NCI-H1436 (cell line): ENCODE measurements at places on chromosomes 16 and 17.

DNA sequence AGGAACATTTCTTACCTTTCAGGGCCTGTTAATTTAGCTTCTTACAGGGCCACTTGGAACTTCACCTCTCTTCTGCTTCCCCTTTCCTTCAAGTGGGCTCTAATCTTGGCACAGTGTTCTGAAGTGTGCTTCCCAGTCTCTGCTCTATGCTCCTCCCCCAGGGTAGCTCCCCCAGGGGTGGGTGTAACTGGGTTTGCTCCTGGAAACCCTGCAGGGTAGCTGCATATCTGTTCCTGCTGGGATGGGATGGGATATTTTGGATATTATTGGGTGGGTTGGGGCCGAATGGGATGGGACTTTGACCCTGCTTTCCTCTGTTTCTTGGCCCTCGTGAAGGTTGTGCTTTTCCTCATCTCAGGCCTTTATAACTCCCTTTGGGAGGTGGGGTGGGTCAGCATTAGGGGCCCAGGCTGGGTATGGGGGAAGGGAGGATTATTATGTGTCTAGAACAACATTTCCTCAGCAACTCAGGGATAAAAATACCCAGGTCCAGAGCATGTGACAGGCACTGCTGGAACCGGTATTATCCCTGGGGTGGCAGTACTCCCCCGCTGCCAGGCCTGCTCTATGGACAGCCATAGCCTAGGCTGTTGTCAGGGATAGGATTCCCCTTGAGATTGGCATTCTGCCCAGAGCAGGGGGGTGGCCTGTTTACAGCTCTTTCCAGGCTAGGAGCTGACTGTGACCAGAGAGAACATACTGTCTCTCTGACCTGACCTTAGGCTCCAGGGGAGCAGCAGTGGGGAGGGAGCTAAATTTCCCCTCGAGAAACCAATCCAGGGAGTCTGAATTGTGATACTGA, 5.0 kb downstream of the NFE2L1 start:
- peak; percentile 31 for DNase-seq

DNA sequence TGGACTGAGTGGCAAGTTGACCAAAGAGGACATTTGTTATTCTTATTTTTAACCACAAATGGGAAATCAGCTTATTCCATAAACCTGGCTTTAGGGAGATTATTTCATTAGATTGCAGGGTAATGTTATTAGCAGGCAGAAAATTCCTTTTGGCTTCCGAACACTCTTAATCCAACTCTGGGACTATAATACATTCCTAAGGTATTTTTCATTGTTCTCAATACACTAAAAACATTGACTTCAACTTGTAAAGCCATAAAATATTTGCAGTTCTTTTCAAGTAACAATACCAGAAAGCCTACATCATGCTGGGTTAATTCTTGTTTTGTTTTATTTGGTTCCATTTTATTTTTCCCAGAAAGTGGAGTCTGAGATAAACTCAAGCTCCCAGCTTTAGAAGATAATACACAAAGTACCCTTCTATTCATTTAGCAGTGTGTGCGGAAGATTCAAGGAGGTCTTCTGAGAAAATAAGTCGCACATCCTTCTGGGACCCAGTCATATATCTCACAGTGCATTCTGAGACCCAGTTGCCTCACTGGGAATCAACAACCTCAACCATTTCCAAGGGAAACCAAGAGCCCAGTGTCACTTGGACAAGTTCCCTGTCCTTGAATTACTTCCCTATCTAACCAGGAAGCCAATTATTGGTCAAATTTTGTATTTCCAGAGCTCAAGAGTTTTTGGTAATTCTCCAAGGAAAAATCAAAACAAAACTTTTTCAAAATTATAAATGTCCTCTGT, 389.6 kb upstream of the DYNLRB2 start:
- DNase-seq: no peak

- no peak for DNase-seq
Measured at GRCh38 chr17:68053231-68054013, 17.9 kb downstream of the KPNA2 start.

DNA sequence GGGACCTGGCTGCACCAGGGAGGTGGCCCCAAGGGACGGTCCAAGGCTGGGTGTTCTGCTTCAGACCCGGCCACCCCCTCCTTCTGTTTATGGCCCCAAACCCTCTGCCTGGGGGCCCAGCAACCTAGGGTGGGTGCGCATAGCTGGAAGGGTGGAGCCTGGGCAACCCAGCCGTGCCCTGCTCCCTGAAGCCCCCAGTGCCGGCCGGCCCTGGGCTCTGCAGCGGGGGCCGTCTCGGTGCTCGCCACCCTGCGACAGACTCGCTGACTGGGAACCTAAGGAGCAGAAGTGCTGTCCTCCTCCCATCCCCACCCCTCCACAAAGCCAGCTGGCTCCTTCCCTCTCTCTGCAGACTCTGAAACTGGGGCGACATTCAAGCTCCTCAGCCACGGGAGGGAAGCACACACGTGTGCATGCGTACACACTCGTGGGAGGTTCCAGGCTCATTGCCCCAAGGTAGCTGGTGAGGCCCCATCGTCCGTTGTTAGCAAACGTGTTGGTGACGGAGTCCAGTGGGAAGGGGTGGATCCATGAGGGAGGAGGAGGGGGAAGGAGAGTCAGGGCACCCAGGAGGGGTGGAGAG, 43.4 kb downstream of the ENGASE start:
- no peak for DNase-seq

DNA sequence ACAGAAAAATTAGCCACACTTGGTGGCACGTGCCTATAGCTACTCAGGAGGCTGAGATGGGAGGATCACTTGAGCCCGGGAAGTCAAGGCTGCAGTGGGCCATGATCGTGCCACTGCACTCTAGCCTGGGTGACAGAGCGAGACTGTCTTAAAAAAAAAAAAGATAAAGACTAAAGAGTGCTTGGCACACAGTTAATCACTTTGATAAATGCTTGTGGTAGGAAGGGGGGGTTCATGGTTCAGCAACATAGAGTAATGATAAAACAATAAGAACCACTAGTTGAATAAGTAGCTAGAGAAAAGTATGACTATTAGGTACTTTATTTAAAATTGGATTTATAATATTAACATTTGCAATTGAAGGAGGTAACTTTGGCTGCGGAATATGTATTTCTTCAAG, 43.3 kb downstream of the USP32 start:
- no peak for DNase-seq

DNA sequence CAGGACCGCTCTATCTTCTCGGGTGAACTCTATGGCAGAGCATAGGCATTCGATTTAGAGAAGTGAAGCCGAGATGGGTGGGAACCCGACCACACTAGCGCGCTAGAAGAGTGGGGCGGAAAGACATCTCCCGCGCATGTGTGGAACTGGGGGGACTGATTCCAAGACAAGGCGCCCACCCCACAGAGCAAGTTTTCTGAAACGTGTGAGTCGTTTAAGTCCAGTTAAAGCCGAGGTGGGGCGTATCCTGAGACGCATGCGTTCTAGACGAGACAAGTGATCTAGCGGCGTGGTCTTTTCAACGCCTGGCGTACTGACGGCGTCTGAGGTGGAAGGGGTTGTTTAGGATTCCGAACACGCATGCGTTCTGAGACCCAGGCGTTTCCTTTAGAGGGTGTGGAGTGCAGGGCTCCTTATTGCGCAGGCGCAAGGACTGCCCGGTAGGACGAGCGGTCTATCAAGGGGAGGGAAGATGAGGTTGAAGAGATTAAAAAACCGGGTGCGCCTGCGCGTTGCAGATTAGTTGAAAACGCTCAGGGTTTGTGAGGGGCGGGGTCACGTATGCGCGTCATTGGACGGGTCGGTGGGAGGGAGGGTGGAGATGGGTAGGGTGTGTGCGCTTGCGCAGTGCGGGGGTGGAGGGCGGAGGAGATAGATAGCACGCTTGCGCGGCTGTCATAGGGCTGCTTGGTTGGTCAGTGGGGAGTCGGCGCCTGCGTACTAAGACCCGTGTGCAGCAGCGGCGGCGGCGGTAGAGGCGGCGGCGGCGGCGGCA, at the start of gene EIF5A:
Gene EIF5A (plus strand): TSS at position 718 of the 775 bp plus-strand sequence. CDS start 2,008 bp downstream, outside the sequence.
- DNase-seq: peak; percentile 99

GRCh38 chr17:54900457-54901229, at the start of gene TOM1L1:
Gene TOM1L1, plus strand, starts transcription at chr17:54900852. Its CDS starts 14 bp downstream, at chr17:54900866.
- peak; percentile 94 for DNase-seq

- no peak for DNase-seq
Measured at GRCh38 chr16:75754141-75754540, 27.9 kb upstream of the CPHXL start.

GRCh38 chr17:8064561-8065019, 22.9 kb downstream of the ALOX12B start:
- no peak for DNase-seq

- no peak for DNase-seq
Measured at GRCh38 chr17:34260861-34261260, 5.8 kb downstream of the CCL2 start.

DNA sequence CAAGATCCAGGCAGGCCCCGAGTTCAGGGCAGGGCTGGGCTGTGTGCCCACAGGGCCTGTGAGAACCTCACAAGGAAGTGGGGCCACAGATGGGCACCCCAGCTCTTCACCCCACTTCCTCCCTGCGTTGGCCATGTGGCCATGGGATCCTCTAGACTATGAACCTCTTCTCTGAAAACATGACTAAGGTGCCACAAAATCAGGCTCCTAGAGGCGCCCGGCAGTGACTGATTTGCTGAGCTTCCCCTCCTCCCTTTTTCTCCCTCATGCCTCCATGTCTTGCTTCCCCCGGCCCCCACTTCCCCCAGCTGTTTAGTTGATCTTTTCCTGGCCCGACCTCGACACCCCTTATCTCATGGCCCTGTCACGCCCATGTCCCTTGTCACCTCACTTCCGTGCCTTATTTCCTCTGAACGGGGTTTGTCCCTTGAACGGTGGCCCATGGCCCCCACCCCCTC, 87.1 kb downstream of the KCNJ12 start:
- no peak for DNase-seq

DNA sequence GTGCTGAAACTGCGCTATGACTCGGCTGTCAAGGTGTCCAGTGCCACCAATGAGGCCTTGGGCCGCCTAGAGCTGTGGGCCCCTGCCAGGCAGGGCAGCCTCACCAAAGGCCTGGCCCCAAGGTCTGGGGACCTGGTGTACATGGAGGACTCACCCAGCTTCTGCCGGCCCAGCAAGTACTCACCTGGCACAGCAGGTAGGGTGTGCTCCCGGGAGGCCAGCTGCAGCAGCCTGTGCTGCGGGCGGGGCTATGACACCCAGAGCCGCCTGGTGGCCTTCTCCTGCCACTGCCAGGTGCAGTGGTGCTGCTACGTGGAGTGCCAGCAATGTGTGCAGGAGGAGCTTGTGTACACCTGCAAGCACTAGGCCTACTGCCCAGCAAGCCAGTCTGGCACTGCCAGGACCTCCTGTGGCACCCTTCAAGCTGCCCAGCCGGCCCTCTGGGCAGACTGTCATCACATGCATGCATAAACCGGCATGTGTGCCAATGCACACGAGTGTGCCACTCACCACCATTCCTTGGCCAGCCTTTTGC, 25.0 kb downstream of the WNT9B start:
- peak; percentile 76 for DNase-seq

GRCh38 chr16:12318661-12319427, 342.3 kb downstream of the SNX29 start:
- DNase-seq: no peak

GRCh38 chr16:68197250-68197649, 38.7 kb downstream of the ESRP2 start:
- DNase-seq: no peak

DNA sequence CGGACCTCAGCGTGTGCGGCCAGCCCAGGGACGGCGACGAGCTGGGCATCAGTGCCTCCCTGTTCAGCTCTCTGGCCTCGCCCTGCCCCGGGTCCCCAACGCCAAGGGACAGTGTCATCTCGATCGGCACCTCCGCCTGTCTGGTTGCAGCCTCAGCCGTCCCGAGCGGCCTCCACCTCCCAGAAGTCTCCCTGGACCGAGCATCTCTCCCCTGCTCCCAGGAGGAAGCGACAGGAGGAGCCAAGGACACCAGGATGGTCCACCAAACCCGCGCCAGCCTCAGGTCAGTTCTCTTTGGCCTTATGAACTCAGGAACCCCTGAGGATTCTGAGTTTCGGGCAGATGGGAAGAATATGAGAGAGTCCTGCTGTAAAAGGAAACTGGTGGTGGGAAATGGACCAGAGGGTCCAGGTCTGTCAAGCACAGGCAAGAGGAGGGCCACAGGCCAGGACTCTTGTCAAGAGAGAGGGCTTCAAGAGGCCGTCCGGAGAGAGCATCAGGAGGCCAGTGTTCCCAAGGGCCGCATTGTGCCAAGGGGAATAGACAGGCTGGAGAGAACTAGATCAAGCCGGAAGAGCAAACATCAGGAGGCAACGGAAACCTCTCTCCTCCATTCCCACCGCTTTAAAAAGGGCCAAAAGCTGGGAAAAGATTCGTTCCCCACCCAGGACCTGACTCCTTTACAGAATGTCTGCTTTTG, 825 bp downstream of the HASPIN start:
- DNase-seq: no peak

GRCh38 chr16:89386306-89387185, 103.8 kb downstream of the ANKRD11 start:
- DNase-seq: no peak

DNA sequence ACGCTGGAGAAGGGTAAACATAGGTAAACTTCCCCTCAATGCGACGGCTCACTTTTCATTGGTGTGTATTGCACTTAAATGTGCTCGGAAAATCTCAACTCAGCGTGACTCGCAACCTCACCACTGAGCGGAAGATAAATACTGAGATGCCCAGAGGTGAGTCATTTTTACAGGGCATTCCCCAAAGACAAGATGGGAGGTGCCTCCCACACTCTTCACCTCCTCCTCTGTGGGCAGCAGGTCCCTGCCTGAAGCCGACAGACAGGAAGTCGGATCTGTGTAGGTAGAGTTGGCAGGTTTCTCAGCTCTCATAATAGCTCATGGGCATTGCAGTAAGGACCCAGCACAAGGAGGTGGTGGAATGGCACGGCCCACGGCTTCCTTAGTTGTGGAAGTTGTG, 274.6 kb upstream of the HSBP1 start:
- no peak for DNase-seq

DNA sequence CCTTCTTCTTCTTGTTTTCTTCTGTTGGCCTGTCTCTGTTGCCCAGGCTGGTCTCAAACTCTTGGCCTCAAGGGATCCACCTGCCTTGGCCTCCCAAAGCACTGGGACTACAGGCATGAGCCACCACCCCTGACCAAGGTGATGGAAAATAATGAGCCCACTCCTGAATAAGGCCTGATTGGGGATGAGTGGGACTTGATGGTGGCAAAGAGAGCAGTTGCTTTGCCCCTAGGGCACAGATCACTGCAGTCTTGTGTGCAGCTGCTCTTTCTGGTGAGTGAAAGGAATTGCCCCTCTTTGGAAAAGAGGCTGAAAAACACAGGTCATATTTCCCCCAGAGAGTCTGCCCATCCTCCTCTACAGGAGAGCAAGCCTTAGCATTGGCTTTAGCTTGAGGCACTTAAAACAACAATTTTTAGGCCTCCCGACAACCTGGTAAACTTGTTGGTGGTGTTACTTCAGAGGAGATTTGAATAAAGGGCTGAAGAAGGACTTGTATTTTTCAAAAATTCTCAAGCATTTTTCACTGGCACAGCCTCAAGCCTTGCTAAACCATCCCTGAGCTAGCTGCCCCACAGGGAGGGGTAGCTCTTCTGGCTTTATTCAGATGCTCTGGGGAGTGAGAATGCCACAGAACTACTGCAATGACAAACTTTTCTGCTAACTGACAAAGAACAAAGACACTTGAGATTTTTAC, 6.1 kb upstream of the PDP2 start:
- peak; percentile 29 for DNase-seq

- no peak for DNase-seq
Measured at GRCh38 chr16:9840761-9841665, 341.2 kb downstream of the GRIN2A start.
